ENCODE measurements at places on chromosomes 3 and 15.
A peak's percentile ranks its signal among the peaks of the same experiment; 100 is the strongest.

DNA sequence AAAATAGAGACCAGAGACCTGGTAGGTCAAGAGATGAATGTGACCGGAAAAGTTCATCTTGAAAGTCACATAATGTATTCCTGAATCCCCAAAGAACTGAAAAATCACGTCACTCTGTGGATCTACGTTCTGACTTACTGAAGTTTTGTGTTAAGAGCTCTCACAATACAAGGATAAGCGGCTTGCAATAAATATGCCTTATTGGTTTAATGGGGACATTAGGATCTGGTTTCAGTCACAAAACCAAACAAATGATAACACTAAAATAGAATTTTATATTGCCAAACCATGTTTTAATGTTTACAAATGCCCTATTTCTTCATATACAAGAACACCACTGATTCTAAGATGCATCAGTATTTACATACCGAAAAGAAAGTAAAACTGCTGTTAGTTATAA lies 164.2 kb downstream of the FMN1 start:
- no peak for DNase-seq

DNA sequence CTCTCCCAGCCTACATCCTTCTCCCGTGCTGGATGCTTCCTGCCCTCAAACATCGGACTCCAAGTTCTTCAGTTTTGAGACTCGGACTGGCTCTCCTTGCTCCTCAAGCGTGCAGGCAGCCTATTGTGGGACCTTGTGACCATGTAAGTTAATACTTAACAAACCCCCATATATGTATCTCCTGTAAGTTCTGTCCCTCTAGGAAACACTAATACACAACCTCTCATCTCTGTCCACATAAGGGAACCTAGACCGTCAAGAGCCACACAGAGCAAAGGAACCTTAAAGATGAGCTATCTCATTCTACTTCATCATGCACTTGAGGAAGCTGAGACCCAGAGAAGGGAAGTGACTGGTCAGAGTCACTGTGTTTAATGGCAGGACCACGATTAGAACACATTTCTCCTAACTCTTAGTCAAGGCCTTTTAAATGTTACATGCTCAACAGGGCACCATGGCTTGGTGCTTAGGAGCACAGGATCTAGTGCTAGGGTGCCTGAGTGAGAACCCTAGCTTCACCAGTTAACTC lies 50.3 kb downstream of the NPTN start:
- DNase-seq: no peak

DNA sequence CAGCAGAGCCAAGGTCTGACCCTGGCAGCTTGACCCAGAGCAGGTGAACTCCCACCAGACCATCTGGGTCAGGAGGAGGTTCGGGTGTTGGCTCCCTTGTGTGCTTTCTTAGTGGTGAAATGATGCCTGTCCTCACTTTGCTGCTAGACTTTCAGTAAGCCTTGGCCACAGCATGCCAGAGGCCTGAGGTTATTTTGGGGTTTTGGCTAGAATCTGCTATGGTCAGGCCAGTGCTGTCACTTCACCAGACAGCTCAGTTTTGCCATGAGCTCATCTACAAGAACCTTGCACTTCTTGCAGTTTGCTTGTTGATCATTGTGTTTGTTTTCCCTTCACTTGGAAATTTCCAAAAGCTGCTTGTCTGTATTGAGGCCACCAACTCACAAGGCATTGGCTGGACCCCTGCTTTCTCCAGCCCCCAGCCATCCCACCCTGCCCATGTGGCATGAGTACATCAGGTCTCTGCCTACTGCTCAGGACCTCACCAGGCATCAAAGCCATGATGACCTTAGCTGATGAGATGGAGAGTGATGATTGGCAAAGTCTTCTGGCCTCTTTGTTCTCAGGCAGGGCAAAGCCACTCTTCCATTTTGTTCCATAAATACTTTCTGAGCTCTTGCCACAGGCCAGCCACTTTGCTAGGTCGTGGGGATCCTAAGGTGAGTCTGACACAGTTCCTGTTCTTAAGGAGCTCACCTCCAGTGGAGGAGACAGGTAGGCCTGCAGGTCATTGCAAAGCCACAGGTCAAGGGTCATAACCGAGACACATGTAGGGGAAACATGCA lies 122.6 kb downstream of the ARNT2 start:
- DNase-seq: no peak

- no peak for DNase-seq
Observed at GRCh38 chr3:172776049-172776717, 25.7 kb downstream of the ECT2 start.

DNA sequence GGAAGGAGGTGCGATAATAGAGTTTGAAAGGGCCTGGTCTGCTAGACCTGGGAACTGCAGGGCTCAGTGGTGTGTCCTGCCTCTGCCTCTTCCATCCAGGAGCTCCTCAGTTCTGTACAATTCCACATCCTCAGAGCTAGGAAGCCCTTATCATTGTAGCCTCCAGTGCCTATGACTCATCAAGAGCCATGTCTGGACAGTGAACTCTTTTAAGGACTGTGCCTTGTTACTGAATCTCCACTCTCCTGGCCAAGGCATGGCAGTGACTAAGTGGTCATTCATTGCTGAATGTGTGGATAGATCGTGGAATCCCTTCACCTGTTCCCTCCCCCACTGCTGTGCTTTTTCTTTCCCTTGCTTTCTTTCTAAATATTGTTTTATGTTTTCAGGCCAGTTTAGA lies 2.9 kb downstream of the TIMP4 start:
- no peak for DNase-seq

DNA sequence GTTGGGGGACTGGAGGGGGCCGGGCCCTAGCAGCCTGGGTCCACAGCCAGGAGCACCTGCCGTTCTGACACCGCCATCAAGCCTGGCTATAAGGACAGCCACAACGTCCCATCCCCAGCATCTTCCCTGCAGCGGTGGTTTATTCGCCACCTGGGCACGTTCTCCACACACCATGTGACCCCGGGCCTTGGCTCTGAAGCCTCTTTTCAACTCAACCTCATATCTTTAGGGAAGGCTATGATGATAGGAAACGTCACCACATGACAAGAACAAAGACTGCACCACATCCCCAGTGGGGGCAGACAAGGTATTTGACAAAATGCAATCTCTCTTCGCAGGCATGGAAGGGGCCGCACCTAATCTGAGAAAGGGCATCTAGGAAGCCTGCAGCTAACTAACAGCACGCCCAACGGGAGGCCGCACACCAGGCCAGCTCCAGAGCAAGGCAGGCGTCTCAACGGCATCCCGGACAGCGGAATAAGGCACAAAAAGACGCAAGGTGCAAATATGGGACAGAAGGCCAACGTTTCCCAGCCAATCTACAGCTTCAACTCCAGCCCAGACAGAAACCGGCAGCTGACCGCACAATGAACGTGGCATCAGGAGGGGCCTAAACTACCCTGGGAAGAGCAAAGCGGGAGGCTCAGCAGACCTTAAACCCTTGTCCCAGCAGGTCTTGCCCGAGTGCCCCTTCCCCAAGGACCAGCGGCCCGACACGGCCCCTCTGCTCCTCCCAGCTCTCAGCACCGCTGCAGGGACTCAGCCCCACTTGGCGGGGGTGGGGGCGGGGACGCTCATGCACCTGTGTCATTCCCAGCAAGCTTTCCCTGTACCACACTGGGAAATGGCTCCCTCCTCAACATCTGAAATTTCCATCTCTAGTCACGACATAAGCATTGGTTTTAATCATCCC lies 41.9 kb downstream of the NIPA2 start:
- no peak for DNase-seq

DNA sequence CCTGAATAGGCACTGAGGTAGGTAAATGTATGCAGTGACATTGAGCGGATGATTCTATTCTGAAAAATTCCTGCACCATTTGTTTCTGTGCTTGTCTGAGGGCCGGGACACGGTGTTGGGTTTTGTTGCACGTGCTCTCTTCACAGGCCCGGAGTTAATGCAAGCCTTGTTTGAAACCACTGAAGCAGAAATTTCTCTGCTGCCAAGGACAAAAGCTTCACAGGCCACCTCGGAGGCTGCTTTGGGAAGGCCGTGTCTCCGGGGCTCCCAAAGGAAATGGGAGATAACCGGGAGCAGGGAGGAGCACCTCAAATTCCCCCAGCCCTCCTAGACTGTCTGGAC lies 179.4 kb downstream of the OPA1 start:
- DNase-seq: peak; percentile 36

- no peak for DNase-seq
Observed at GRCh38 chr15:47746516-47746915, 29.2 kb downstream of the SEMA6D start.

GRCh38 chr3:71172189-71172588 lies 411.3 kb downstream of the FOXP1 start:
- no peak for DNase-seq

DNA sequence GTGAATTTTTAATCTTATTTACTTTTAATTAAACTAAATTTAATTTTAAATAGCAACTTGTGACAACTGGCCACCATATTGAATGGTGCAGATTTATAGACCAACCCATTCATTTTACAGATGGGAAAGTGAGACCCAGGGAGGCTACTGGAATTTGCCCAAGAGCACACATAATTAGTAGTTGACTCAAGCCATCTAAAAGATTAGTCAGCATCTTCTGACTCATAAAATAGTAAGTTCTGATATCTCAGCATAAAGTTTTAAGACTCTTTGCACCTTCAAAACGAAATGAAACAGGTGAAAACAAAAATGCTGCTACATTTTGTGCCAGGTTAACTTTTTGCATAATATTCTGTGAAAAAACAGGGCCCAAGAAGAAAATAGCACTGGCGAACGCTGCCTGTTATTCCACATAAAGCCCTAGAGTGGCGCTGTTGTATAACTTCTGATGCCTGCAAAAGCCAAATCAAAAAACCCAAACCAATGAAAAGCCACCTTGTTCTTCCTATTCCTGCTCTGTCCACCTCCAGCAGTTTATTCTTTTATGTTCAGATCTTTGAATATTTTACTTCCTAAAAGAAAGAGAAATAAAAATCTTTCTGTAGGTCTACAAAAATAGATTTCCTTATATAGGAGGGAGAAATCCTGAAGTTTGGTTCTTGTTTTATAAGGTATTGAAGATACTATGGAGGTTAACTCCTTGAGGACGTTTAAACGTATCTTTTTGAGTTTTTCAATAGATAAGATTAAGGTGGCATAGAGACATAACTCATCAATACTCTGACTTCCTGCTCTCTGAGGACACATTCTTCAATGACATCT lies 62.8 kb downstream of the OTOL1 start:
- peak; percentile 54 for DNase-seq

DNA sequence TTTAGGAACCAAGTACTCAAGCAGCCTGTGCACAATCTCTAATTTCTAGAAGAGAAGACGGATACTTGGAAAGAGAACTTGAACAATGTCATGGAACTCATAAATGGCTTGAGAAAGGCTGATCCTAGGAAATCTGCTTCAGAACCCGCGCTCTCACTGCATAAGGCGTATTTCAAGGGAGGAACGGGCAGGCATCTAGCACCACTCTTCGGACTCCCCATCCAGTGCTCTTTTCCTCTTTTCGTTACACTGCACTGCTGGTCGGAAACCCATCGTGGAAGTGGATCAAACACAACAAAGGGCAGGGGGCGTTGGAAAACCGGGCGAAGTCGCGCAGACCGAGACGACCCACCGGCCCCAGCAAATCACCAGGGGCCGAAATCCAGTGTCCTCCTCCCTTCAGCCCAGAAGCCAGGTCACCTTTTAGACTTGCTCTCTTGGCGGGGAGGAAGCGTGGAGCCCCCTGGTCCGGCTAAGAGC lies 539 bp upstream of the TLNRD1 start:
- DNase-seq: peak; percentile 51

- DNase-seq: peak; percentile 40
Observed at GRCh38 chr15:26260517-26261133, 397.5 kb upstream of the ATP10A start.

- DNase-seq: no peak
Observed at GRCh38 chr15:40914486-40914885, 14.7 kb upstream of the DLL4 start.

- DNase-seq: no peak
Observed at GRCh38 chr3:87437765-87438164, 161.4 kb upstream of the POU1F1 start.

DNA sequence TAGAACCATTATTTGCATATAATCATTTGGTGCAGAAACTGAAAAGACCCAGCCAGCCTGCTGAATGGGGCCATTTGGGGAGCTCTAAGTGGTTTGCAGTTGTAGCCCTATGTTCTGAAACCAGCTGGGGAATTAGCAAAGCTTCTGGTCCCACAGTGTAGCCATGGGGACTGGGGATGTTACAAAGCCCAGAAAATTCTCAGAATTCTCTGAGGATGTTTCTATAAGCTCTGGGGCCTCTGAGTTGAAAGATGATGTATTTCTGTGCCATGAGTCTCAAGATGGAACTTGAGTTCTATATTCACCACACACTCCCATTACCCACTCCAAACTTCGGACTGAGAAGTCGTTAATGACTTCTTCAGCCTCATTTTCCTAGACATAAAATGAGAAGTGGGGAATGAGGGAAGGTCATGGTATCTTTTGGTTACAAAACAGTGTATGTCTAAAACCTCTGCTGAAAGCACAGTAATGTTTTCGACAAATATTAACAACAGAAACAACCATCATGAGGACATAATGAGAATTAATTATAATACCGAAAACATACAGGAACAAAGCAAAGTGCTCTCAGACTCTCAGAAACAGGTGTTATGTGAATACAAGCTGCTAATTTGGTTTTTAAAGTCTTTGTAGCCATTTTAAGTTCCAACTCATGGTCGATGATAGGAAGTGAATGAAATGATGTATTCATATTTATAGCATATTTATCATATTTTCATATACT lies 89.4 kb downstream of the RFTN1 start:
- no peak for DNase-seq

GRCh38 chr15:75650908-75651809 lies 3.4 kb downstream of the SNX33 start:
- no peak for DNase-seq

DNA sequence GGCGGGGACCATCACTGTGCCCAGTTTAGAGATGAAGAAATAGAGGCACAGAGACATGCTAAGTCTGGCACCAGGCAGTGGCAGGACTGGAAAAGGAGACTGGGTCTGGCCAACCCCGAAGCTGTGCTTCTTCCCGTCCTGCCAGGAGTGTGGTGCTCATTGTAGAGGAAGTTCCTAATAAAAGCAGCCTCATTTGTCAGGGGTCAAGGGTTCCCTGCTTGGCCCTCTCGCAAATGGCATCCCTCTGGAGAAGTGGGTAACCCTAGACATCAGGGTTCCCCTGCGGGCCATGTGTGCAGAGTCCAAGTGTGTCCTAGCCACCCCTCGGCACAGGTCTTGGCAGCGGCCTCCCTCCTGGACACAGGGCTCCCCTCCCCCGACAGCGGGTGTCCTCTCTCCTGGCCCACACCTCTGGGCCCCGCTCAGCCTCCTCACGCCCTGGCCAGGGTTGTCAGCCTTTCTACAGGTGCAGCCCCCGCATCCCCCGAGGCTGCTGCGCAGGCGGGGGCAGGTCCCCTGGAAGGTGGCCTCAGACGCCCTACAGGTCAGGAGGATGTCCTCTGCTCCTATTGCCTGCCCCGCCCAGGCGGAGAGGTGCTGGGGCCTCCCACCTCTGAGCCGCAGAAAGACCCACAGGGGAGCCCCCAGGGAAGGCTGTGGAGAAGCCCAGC lies 61.8 kb upstream of the PRR20G start:
- no peak for DNase-seq

DNA sequence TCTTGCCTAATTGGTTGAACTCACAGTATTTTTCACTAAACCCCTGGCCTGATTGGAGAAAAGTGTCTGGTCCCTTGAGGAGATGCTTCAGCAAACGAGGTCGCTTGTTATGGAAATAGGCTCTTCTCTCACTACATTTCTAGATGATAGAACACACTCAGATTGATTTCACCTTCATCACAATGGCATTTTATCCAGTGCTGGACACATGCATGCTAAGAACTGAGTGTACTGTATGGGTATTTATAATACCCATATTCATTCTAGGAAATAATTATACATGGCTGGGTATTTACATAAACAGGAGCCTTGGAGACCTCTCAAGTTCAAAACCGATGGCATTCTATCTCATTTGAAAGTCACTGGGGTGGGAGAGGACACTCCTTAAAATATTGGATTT lies 444.9 kb downstream of the LPP start:
- DNase-seq: no peak
